Stimulated activated CD8-positive, alpha-beta memory T cell treated with anti-CD3 and anti-CD28 coated beads, Interleukin-7, amount 100 ng/mL, for 24 hours (primary cell): ENCODE measurements at places on chromosomes 7 and 10.

GRCh38 chr7:47347346-47347745, 234.6 kb downstream of the TNS3 start:
- DNase-seq: no peak

- DNase-seq: no peak
Measured at GRCh38 chr7:111092406-111093236, 1.7 kb downstream of the LRRN3 start.

DNA sequence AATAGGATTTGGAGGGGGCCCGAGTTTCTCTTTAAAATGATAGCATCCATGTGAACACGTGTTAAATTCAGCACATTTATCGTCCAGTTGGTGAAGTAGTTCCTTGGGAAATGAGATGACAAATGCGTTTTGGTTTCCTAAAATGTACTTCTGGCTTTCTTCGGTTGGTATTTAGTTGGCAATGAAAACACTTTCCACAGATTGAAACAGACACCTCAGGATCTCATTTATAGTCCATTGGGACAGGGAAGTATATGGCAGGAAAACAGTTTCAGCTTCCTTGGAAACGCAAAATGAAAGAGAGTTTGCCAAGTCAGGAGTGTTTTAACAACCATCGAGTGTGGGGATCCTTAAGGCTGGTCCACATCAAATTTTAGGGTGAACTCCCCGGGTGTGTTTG, 19.4 kb upstream of the LYZL1 start:
- DNase-seq: no peak

DNA sequence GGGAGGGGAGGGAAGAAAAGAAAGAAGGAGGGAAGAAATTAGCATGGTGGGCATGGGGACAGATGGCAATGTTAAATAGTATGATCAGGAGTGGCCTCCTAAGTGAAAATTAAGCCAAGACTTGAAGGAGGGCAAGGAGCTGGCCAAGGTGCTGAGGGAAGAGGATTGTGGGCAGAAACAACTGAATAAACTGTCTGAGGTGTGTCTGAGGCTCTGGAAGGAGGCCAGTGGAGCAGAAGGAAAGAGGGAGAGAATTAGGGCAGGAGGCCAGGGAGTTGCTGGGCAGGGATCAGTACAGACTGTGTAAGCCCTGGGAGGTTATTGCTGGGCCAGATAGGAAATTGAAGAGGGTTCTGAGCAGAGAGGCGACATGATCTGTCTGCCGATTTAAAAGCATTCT, 40.6 kb upstream of the VKORC1L1 start:
- DNase-seq: no peak

DNA sequence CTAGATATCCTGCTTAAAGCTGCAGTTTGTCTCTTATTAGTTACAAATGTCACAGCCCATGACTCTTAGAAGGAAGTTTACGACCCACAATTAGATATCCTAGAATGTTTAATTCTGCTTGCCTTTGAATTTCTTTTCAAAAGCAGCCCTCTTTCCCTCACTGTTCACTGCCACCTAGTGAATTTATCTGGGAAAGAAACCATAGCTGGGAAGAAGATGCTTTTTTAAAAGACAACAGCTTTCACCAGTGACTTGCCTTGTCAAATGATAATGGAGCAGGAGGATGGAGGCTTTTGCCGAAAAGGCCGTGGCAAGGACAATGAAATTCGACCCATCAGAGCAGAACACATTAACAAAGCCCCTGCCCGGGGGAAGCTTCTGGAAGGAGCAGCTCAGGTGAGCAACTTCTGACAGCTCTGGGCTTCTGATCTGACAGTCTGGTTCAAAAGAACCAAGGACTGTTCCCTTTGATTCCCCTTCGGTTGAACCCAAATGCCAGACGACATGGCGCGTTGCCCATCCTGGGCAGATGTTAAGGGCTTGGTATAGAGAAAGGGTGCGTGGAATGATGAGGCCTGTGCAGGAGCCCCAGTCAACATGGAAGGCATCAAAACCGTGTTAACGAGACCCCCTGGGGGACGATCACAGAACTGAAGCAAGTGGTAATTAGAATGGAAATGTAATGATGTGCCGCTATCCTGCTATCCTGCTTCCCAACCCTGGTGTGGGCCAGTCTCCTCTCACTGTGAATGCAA, 236.8 kb downstream of the FRMD4A start:
- DNase-seq: no peak

DNA sequence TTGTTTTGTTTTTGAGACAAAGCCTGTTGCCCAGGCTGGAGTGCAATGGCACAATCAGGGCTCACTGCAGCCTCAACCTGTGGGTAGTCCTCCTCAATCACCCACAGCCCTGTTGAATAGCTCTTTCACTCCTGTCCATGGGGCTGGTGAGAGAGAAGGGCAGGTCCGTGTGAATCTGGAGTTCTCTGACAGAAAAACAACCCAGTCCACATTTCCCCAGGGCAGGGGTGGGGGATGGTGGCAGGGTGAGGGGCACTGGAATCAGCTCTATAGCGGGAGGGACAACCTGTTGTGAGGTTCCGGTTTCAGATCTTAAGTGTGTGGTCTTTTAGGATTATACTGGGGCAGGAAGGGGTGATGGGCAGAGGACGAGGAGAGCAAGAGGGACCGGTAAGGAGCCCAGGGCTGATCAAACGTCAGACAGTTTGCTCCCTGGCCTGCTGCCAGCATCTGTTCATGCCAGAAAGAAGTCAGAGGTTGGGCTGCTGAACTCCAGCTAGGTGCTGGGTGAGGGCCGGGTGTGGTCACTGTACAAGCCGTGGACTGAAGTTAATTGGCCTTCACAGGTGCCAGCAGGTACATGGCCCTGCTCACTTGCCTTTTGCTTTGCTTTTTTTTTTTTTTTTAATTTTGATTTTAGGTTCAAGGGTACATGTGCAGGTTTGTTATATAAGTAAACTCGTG, 33.2 kb upstream of the MKRN1 start:
- DNase-seq: no peak

GRCh38 chr7:51249991-51250390, 66.6 kb downstream of the COBL start:
- no peak for DNase-seq

GRCh38 chr10:129288999-129289584, 177.9 kb upstream of the MGMT start:
- no peak for DNase-seq

- no peak for DNase-seq
Measured at GRCh38 chr7:14714161-14714728, 188.3 kb downstream of the DGKB start.
